ENCODE measurements at places on chromosomes 7 and 10.

- DNase-seq, result no peak
These were observed 60.2 kb downstream of the THNSL1 start for GRCh38 chr10:25076506-25077177.

DNA sequence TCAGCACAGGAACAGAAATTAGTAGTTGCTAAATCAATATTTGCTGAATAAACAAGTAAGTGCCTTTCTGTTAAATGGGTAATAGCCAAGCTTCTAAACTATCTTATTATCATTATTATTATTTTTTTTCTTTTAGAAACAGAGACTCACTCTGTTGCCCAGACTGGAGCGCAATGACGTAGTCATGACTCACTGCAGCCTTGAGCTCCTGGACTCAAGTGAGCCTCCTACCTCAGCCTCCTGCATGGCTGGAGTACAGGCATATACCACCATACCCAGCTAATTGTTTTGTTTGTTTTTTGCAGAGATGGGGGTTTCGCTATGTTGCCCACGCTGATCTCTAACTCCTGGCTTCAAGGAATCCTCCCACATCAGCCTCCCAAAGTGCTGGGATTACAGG, 12.3 kb upstream of the ELN start:
- peak; percentile 49 for DNase-seq

- no peak for DNase-seq
These were observed 165.6 kb upstream of the PRR15 start for GRCh38 chr7:29398011-29398410.

GRCh38 chr10:5561704-5562645, 37.2 kb downstream of the CALML3 start:
- DNase-seq, result no peak

DNA sequence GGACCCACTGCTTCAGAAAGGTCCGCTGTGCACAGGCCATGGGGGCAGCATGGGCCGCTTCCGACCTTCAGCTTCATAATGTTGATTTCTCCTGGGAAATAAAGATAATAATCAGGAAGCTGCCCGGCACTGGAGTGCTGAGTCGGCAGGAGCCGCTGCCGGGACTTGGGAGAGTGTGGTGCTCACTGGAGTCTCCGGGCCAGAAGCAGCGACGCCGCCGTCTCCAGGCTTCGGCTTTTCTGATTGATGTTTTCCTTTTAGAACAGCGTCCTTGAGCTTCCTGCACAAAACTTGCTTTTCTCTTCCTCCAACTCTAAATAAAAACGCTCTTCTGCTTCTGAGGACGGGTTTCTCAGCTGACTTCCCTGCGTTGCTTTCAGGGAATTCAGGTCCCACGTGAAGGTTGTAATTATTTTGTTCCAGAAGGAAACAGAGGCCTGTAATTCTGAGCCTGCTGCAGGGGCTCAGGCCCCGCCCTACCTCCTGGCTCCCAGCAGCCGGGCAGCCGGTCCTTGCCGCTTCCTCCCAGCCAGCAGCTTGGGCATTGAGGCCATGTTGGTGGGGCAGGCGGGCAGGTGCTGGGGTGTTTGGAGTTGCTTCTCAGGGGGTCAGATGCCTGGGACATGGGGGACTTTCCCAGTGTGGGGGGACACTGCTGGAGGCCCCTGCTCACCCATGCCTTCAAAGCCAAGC, 14.7 kb downstream of the PWWP2B start:
- DNase-seq, result no peak

DNA sequence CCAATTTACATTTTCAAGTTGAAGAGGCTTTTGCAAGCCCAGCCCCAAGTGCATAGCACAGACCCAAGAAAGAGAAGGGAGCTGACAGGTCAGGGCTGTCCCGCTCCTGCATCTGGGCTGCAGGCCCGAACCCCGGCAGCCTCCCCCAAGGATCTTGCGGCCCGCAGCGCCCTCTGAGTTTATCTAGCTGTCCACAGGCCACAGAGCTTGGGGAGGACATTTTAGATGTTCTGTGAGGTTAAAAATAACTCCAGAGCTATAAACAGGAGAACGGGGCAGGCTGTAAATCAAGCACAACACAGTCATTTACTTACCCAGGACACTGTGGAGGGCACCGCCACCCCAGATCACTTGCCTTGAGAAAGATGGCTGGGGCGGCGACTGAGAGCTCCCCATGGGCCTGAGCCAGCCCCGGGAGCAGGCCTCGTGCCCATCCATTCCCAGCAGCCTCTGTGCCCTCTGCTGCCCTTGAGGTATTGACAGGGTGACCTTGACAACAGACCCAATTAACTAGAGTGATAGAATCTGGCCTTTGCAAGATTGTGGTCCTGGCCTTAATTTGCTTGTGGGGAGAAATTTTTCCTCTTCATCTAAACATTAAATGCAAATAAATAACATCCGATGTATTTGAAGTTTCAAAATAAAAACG, 563.0 kb downstream of the TCERG1L start:
- no peak for DNase-seq

DNA sequence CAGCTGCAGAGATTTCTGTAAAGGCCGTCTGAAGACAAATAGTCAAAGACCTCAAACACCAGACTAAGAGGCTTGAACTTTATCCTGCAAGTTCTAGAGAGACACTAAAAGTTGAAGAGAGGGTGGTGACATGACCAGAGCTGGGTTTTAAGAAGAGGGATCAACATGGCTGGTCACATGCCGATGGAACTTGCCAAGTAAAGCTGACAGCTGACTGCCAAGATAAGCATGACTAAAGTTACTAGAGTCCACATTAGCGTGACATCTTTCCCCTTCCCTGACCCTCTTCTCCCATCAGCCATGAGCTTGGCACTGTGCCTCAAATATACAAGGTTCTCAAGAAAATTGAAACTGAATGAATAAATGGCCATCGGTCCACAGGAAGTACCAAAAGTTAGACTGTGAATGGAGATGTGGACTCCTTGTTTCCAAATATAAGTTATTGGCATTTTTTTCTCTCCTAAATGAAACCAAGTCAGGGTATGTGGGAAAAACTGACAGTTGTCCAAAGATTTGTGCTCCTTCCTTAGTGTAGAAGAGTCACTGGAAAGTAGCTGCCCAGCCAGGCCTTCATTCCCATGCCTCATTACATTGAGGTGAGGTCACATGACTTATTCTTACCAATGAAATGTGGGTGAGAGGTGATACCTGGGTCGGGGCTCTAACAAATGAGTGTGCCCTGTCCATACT, 24.5 kb downstream of the XPNPEP1 start:
- no peak for DNase-seq

GRCh38 chr10:42926843-42927242, 144.2 kb downstream of the BMS1 start:
- no peak for DNase-seq

GRCh38 chr10:29343607-29344038, 54.8 kb downstream of the LYZL1 start:
- DNase-seq, result no peak

GRCh38 chr7:55288070-55288824, 76.9 kb upstream of the LANCL2 start:
- DNase-seq, result no peak

DNA sequence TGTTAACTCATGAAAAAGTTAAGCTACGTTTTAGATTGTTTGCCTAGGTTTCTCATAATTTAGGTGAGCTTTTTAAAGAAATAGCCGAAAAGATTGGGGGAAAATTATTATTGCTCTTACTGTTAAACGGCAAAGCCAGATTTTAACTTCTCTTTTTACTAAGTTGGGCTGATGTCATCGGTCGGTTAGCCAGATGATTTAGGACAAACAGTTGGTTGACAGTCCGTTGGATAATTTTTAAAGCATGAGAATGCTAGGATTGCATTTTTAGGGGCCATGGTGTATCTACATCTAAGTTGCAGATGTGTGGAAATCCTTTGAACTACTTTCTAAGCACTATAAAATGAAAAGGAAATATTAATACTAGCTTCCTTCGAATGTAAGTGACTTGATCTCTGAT, 280.9 kb upstream of the AKR1E2 start:
- no peak for DNase-seq

GRCh38 chr7:25642849-25643248, 414.6 kb upstream of the NPVF start:
- no peak for DNase-seq

DNA sequence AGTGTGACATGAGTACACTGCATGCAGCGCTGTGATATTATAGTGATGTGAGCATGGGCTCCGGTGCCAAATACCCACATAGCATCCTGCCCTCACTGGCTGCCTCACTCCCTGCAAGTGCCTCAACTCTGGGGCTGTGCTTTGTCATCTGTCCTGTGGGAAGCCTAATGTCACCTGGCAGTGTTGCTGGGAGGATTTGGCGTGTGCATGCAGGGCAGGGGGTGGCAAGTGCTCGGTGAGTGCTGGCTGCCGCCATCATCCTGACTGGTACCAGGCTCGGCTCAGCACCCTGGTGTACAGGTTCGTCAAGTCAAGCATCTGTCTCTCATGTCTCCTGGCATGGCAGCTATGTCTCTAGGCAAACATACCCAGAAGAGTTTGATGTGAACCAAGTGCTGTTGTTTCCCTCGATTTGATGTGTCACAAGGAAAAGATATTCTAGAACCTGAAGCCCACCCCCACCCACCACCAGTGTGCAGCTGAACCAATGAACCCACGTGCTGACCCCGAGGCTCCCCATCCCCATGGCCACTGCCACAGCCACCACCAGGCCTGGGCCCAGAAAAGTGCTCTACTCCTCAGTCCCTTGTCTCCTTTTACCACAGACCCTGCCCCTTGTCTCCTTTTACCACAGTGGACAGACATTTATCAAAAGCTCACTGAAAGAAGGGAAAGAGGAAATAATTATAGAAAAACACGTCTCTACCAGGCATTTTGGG, 135.8 kb downstream of the MAPK8 start:
- no peak for DNase-seq

DNA sequence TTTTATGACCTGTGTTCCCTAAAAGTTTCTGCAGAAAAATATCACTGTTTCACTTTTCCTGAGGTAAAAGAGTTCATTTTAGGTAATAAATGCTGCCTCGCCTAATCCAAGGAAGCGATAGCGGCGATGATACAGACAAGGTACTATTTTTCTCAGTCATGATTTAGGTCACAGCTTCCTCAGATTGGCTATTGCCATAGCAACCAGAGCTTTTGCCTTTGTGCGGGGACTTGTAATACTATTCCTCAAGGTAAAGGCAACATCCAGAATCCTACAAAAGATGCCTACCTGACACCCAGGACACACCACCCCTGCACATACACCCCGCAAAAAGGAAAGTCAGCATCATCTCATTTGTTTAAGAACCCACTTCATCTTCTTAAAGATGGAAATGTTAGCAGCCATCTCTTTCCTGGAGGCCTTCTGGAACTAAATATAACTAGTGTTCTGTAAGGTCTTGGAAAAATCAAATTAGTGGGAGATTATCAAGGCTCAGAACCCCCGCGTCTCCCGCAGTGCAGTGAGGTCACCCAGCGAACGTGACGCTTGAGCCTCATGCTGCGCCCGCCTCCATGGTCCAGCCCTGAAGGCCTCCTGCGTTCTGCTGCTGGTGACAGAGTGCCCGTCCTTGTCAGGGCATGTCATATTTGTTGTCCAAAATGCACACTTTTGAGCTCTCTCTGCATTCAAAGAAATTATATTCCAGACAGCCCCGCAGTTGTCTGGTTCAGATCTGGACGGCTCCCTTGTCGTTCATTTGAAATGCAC, 402.0 kb upstream of the RNF32 start:
- DNase-seq, result no peak

- DNase-seq, result no peak
These were observed 137.2 kb downstream of the LRMDA start for GRCh38 chr10:75568450-75569130.

DNA sequence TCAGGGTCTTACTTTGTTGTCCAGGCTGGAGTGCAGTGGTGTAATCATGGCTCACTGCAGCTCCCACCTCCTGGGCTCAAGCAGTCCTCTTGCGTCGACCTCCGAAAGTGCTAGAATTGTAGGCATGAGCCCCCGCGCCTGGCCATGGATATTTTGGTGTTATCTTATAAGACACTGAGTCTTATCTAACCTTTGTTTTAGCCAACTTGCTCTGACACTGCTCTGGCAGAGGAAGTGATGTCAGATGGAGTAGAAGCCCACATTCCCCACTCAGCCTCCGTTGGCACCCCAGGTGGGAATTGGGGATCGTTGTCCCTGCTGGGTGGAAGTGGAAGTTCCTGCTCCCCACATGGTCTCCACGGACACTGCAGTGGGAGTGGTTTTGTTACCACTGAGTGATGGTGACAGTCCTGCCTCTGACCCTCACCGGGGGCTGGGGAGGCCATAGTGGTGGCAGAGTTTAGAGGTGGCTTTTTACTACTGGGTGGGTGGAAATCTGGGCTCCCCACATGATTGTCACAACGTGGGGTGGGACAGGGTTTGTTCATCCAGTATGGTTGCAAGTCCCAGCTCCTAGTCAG, 98.9 kb downstream of the ANKRD61 start:
- no peak for DNase-seq

- no peak for DNase-seq
These were observed 17.5 kb downstream of the MRPS24 start for GRCh38 chr7:43851805-43852204.

GRCh38 chr7:67018940-67019339, 22.3 kb downstream of the TYW1 start:
- DNase-seq, result no peak

DNA sequence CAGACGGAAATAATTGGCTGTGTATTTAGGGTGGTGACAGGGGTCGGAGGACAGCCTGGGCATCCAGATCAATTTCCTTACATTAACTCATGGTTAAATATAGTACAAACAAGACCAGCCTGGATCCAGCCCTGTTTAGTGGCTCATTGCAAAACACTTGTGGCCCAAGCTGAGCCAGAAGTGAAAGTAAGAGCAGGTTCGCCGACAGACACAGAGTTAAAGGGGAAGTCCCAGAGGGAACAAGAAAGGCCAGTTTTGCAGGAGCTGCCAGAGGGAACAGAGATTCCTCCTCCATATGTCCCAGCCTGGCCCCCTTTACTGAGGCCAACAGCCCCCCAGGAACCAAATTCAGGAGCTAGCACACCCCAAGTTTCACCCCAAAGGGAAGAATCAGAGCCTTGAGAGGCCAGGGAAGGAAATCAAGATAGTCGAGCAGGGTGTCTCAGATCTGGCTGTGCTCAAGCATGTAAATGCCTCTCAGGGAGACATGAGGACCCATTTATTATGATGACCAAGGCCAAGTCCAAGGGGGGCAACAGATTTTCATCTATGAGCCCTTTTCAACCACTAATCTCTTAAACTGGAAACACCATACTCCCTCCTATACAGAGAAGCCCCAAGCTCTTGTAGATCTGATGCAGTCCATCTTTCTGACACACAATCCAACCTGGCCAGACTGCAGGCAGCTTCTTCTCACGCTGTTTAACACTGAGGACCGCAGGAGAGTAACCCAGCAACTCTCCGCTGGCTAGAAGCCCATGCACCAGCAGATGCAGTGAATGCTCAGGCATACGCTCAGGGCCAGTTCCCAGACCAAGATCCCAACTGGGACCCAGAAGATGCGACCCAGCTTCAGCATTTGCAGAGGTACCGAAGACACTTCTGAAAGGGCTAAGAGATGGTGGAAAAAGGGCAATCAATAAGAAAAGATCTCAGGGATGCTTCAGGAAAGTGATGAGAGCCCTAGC, 15.9 kb upstream of the ADCK2 start:
- DNase-seq, result no peak

- no peak for DNase-seq
These were observed 9.7 kb downstream of the GDF2 start for GRCh38 chr10:47331954-47332353.

GRCh38 chr7:132677918-132678317, 101.6 kb upstream of the PLXNA4 start:
- DNase-seq, result no peak

Measured in LNCaP clone FGC (cell line).